ENCODE measurements at places on chromosomes 1 and 21.

DNA sequence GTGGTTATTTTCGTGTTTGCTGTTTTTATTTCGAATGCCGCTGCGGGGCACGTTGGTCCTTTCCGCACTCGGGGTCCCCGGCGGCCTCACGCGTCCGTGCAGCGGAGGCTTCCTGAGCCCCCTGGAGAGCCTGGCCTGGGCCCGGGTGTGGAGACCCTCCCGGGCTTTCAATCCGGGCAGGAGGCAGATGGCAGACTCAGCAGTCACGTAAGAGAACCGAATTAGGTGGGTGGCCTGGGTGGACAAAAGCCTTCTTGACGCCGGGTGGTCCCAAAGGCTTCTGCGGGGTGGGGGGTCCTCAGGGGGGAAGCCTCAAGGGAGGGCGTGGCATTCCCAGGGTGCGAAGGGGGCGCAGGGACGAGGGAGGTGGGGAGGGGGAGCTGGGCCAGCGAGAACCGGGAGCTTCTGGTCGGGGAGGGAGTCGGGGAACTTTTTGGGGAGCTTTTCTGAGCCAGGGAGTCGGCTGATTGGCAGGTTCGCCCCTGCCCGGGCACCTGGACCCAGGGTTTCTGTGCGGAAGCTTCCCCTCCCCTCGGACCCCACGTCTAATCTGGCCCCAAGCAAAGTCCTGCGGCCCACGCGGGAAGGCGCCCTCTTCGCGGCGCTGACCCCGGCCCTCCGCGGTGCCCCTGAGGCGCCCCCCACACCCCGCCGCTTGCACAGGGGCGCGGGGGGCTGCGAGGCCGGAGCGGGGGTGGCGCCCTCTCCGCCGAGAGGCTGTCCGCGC is 1.3 kb upstream of the HES4 start:
- DNase-seq: no peak

DNA sequence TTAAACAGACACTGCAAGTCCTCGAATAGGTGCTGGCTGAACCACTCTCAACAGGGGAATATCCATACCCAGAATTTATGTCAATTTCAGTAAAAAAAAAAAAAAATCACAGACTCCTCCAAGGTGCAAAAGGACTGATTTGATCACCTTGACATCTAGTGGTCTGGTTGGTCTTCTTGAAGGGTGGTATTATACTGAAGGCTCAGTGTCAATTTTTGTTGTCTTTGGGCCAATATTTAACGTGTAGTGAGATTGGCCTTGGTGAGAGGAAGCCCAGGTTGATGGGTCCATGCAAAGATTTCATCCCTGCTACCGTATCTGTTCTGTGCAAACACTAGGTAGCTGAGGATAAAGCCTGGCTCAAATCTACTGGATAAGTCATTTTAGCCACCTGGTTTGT is 4.0 kb upstream of the GBP5 start:
- no peak for DNase-seq

GRCh38 chr21:25298512-25299491 is 308.5 kb downstream of the MRPL39 start:
- DNase-seq: no peak

DNA sequence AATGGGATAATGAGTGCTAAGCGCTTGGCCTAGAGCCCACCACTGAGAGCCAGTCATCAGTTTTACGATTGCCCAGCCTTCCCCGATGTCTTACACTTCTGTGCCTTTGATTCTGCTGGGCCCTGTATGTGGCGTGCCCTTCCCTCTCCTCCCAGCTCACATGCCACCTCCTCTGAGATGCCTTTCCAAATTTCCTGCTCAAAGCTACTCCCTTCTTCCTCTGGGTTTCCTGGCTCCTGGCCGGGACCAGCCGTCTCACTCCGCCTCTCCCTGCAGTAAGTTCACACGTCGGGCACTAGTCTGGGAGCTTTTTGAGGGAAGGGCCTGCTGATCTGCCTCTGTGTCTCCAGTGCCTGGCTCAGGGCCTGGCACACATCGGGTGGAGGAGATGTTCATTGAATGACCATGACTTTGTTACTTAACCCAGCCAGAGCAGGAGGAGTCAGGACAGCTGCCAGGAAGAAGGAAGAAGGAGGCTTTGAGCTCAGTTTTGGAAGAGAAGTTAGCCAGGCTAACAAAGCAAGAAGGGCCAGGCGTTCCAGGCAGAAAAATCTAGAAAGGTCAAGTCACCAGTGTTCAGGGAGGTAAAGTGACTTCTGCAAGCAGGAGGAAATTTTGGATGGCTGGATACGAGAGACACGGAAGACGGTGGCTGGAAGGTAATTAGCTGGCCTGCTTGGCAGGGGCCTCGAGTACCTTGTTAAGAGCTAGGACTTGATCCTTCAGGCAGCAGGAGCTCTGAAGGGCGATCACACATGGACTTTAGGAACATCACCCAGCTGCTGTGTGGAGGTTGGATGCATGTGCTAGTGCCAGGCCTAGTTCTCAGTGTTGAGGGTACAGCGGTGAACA is 63.6 kb downstream of the EPHB2 start:
- DNase-seq: peak; percentile 53

GRCh38 chr1:233664804-233665574 is 51.1 kb downstream of the KCNK1 start:
- no peak for DNase-seq

DNA sequence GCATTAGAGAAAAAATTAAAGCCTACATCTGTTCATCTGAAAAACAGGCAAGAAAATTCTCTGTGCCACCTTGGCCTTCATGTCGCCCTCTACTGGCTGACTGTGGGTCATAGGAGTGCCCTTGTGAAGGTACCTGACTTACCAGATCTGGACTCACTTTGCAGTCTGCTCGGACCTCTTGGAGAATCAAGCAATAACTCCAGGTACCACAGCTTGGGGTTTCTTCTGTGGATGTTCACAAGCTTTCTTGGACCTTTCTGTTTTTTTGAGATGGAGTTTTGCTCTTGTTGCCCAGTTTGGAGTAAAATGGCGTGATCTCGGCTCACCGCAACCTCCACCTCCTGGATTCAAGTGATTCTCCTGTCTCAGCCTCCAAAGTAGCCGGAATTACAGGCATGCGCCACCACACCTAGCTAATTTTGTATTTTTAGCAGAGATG is 2.4 kb upstream of the PRAMEF18 start:
- peak; percentile 5 for DNase-seq

DNA sequence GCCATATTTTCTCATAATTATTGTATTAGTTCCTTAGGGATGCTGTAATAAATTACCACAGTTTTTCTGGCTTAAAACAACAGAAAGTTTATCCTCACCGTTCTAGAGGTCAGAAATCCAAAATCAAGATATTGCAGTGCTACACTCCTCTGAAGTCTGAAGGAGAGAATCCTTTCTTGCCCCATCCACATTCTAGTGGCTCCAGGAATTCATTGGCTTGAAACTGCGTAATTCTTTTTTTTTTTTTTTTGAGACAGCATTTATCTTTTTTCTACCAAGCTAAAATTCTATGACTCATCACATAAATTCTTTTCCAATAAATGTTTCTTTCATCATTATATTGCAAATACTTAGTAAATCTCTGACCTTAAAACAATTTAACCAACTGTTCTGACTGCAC is 451.0 kb upstream of the RGS18 start:
- no peak for DNase-seq

DNA sequence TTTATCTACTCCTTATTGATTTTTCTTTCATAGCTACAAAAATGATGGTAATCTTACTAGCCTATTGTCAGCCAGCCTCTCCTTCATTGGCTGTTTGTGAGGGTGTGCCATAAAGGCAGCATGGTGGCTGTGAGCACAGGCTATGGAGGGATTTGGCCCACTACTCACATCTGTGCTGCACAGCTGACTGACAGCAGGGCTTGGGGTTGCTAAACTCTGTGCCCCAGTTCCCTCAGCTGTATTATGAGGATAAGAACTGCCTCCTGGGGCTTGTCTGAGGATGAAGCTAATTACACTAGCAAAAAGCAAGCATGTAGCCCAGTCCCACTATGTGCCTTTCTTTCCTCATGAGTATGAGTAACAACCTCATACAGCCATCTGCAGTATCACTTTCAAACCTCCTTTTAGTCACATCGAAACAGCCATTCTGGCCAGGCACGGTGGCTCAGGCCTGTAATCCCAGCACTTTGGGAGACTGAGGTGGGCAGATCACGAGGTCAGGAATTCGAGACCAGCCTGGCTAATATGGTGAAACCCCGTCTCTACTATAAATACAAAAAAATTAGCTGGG is 66.2 kb downstream of the COQ8A start:
- DNase-seq: no peak

DNA sequence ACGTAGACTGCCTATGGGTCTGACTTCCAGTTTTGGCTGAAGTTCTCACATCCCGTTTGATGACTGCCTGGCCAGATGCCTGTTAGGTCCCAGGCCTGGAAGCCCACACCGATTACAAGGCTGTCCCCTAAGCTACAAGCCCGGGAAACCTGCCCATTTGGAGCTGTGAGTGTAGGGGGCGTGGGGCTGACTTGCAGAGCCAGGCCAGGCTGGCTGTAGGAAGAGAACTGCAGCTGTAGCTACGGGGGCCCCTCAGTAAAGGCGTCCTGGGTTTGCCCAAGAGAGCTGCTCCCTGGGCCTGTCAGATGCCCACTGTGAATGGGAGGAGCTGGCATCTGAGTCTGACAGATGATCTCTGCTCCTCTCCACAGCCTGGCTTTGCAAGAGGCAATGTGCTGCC is 199.7 kb downstream of the CAMTA1 start:
- no peak for DNase-seq

- no peak for DNase-seq
Observed at GRCh38 chr1:209838537-209838936, 10.8 kb downstream of the UTP25 start.

GRCh38 chr1:248862695-248862997 is 3.8 kb upstream of the ZNF692 start:
- no peak for DNase-seq

DNA sequence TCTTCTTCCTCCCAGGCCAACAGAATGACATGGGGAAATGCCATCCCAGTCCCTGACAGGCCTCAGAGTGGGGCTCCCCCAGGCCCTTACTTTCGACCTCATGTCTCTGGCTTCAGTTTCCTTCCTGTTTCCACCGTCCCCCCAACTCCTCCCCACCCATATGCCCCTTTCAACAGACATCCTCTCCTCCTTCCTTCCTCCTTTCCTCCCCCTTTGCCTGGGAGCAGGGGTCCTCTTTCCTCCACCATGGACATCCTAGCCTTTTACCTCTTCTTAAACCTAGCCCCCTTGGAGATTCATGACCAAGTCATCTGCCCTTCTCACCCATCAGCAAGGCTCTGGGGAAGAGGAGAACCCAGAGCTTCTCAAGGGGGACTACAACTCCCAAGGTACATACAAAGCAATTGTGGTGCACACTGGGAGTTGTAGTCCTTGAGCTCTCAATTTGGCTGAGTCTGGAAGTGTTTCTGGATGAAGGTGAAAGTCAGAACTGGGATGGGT is 4.0 kb downstream of the ZBTB7B start:
- DNase-seq: peak; percentile 2

DNA sequence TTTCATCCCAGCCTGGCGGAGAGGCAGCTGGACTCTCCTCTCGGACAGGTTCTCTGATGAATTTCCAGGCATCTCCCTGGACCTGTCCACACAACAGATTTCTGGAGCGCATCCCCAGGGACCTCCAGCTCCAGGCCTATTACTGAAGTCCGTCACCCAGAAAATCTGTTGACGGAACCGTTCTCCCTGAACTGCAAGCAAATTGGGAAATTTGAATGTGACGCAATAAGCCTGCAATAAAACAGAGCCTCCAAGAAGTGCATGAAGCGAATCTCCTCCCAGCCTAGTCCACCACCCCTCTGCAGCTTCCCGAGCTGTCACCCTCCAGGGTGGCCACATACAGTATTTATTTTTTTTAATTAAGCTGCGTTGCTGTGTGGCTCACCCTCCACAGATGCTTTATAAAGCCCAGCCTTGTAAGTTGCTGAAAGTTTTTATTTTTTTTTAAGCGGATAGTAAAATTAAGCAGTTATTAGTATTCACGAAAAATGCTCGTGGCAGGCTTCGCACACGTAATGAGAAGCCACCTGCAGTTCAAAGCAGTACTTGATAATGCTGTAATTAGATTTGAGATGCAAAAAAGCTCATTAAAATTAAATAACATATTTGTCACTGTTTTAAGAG is 173.3 kb downstream of the CAMTA1 start:
- no peak for DNase-seq

DNA sequence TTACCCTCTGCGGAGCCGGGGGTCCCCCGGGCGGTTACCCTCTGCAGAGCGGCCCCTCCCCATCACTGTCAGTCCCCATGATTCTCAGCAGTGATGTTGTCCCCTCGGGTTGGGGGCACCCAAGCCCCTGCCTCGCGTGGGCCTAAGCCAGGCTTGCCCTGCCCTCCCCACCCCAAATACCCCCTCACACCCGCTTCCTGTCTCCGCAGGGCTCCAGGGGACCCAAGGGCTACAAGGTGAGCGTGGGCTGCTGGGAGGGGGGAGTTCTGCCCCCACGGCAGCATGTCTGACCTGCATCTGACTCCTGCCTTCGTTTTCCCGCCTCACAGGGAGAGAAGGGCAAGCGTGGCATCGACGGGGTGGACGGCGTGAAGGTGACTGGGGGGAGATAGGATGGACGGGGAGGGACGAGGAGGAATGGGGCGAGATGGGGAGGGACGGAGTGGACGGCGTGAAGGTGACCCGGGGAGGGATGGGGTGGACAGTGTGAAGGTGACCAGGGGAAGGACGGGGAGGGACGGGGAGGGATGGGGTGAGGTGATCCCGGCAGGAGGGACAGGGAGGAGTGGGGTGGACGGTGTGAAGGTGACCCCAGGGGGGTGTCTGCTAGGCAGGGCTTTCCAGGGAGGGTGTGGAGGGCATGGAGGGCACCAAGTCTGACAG is 8.6 kb downstream of the COL6A1 start:
- DNase-seq: no peak

- no peak for DNase-seq
Observed at GRCh38 chr1:61284248-61284854, 202.0 kb downstream of the NFIA start.

DNA sequence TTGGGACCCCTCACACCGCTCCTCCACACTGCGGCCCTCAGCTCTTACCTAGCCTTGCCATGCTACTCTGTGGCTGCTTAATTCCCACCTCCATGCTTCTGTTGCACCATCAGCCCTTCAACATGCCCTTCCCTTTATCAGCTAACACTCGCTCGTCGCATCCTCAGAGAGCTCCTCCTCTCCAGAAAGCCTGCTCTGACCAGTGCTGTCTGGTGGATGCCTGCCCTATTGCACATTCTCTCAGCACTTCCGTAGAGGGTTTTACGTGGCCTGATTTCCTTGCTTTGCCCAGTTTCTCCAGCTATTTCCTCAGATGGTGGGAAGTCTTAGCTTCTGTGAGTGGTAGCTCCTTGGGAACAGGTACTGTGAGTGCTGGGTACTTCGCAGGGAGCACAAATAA is 10.3 kb upstream of the LAD1 start:
- DNase-seq: no peak

- no peak for DNase-seq
Observed at GRCh38 chr1:23824711-23825075, 536 bp downstream of the HMGCL start.

- no peak for DNase-seq
Observed at GRCh38 chr1:22280526-22280925, 137.6 kb upstream of the WNT4 start.

DNA sequence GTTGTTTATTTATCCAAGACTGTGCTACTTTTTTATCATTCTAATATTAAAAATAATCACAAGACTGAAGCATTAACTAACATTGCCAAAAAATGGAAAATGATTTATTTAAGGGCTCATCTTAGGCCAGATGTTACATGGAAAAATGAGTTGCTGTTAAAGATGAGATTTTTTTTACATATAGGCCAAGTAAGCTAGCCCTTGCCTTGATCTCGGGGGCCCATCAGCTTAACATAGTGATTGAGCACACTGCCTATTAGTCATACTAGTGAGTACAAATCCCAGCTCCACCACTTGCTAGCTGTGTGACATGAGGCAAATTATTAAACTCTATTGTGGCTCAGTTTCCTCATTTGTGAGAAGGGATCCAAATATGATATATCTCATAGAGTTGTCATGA is 275.9 kb upstream of the SNX7 start:
- no peak for DNase-seq
